ENCODE measurements at places on chromosomes 16 and 17. TPM values are rescaled to one million over a fixed set of nuclear protein-coding genes. Genes with fewer than 3 reads are reported as not detected.

DNA sequence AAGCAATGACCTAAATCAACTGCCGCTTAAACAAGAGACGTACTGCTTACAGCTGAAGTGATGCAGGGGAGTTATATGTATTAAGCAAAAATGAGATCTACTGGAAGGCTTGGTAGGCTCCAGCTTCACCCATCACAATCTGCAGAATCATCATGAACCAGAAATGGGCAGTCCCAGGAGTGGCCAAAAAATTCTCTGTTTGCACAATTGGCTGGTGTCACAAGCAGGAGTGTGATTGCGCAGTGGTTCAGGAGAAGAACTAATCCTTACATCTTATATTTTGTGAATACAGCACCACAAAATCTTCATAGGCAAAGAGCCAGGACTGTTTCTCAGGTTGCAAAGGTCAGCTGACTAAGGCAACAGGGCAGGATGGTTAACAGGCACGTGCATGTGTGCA, 75.9 kb downstream of the CES1 start:
- no peak for ATAC-seq

The PPP1R27 gene
- not detected for total RNA-seq

- ATAC-seq = no peak
Observed at GRCh38 chr17:78411241-78411857, 32.9 kb downstream of the PGS1 start.

DNA sequence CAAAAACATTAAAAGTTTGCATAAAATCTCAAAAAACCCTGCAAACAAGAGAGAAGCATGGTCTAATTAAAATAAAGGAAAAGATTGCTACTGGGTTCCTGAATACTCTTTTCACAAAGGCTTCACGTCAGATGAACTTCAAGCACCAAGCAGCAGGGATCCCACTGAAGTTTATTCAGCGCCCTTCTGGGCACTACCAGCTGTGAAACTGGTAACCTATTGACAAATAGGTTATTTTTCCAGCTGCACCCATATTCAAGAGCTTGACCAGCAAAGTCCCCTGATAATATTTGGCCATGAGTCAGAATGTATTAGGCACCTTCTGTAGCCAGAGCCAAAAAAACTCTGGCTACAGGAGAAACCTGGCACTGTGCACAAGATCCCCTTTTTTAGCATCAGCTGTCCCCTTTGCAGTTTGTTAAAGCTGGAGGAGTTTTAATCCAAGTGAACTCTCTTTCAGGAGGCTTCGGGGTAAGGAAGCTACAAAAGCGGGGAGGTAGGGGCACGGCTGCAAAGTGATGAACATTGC, 60.3 kb downstream of the GRIN2A start:
- no peak for ATAC-seq

The TBC1D3C gene
- total RNA-seq = not detected

Measured in gastroesophageal sphincter (tissue), 4 donors.